RPMI8226 (cell line): ENCODE measurements at places on chromosomes 7 and 10.

DNA sequence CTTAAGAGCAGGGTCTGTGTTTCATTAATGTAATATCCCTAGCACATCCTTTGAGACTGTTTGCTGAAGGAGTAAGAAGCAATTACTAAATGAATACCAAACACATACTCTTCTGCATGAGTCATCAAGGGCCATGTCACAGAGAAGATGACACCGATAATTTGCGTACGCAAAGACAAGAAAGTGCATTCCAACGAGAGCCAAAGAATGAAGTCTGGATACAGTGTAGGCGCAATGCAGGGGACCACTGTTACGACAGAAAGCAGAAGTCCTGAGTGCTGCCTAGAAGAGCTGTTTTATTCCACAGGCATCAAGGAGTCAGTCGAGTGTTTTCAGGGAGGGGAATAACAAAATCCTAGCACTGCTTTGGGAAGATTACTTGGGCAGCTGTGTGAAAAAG is 62.7 kb downstream of the VPS41 start:
- no peak for DNase-seq

GRCh38 chr7:130845581-130846085 is 111.6 kb upstream of the KLF14 start:
- no peak for DNase-seq

DNA sequence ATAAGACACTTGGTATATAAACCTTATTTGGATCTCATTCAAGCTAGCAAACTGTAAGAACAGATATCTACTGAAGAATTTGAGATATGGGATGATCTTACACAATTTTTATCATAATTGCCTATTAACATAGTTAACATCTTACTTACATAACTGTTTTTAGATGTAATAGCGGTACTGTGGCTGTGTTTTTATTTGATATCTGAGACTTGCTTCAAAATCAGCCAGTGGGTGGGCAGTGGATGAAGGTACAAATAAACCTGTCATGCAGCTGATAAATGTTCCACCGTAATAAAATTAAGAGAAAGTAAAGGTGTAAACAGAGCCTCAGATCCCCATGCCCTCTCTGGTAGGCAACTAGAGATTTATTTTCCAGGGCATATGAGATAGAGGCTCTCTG is 28.4 kb upstream of the PTPRN2 start:
- no peak for DNase-seq

DNA sequence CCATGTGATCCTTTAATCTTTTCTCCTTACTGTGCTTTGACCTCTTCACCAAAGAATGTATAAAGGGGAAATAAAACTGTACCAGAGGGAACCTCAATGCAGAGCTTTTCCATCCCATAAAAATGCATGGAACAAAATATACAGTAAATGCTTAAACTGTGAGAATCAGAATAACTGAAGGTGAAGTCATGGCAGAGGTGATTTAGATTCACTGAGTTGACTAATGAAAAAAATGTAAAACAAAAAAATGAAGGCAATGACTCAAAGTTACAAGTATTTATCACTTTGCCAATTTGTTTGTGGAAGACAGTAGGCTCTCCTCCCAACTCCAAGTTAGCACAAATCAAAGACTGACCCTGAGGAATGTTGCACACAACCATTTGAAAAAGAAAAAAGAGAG is 1331.6 kb upstream of the SORCS1 start:
- DNase-seq, result no peak

DNA sequence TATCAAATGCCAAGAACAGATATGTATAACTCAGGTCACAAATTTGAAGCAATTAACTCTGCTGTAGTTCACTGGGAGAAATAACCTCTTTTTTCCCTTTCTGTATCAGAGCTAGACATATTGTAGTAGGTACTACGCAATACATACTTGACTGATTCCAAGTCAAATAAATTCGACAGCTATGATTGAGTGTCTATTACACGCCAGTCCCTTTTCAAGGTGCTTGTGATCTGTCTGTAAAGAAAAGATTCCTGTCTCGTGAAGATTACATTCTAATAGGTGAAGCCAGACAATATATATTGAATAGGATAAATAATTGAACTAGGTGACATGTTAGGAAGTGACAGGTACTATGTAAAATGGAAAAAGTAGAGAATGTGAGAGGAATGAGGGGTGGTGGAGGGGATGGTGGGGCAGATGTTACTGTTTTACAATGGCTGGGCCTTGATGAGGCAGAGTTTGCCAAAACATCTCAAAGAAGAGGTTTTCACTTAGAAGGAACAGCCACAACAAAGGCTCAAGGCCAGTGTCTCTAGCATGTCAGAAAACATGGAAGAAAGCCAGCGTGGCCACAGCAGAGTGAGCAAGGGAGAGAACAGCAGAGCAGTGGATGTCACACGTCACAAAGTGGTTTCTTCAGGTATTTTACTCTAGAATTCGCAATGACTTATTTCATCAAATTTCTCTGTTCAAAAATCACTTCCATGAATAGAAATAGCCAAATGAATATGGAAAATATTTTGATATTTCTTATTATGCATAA is 282.6 kb upstream of the CACNA2D1 start:
- no peak for DNase-seq

DNA sequence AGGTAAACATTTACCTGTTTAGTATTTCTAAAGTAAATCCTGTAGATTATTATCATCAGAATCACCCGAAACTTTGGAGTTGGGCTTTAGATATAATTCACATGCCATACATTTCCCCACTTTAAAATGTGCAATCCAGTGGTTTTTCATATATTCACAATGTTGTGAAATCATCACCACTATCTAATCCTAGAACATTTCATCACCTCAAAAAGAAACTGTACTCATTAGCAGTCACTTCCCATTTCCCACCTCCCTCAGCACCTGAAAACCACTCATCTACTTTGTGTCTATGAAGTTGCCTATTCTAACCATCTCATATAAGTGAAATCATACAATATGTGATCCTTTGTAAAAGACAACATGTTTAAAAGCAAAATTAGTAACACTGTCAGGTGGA is 182.6 kb downstream of the FZD1 start:
- no peak for DNase-seq

DNA sequence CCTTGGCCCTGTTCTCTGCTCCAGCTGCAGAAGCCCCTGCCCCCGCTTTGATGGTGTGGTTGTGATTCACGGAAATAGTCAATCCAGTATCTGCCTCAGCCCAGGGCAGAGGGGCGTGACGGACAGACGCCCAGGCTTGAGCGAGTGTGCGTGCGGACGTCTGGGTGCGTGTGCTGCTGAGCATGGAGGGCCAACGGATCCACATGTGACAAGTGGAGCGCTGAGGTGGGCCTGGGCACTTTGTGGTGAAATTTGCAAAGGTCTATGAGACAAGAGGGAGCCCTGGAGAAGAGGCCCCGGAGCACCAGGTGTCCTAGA is 94.4 kb downstream of the WDR37 start:
- no peak for DNase-seq
